Fibroblast of skin of right biceps (primary cell): ENCODE measurements at places on chromosomes 1 and 21.

DNA sequence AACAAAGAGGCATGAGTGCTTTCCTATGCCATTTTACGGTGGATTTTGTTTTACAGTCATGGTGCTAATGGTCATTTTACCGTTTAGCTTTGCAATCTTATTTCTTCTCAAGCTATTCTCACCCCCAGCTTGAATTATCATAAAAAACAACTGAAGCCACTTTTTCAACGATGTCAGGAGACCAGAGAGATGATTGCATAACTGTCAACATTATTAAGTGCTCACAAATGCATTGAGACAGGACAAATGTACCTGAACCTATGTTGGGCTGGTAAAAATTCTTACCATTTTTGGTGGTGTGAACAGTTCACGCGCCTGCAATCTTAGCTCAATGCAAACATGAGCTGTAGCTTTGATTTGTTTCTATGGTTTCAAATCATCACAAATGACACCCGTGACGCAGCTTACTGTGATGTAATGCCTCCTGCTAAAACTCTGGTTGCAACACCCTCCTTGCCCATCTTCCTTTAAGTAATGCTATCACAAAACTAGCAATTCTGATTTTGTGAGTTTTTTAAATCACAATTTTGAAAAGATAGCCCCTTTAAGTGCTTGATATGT lies 104.4 kb downstream of the UCHL5 start:
- peak; percentile 4 for DNase-seq

DNA sequence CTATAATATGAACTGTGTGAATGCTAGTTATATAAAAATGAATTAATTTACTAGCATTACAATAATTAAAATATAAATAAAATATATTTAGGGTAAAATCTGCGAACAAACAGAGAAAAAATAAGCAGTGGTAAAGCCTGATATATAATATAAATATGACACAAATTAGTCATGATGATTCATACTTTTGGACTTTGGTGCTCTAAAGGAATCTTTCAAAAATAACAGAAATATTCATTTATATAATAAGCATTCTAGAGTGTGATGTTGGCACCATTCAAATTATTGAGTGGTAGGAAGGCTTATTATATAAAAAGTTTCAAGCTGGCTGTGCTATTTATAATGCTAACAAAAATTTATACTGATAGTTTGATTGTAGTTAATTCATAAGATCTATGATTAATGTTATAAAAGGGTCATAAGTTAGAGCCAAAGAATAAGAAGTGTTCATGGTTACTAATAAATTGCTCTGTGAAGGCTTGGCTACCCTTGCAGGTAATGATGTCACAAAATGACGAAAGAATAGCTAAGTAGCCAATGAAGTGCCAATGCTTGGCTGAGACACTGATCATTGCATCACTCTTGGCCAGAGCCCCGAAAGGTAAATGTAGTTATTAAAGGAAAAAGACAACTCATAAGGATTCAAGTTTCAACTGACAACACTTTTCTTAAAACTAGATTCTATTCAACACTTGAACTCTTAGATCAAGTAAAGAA lies 108.7 kb downstream of the USH2A start:
- peak; percentile 21 for DNase-seq

GRCh38 chr1:51288578-51288977 lies 41.8 kb downstream of the TTC39A start:
- DNase-seq = no peak

GRCh38 chr1:157482174-157482573 lies 70.1 kb downstream of the FCRL5 start:
- no peak for DNase-seq

GRCh38 chr1:61910035-61910434 lies 167.8 kb downstream of the PATJ start:
- DNase-seq = no peak

- peak; percentile 32 for DNase-seq
Measured at GRCh38 chr1:184604152-184604900, 150.3 kb downstream of the EDEM3 start.

DNA sequence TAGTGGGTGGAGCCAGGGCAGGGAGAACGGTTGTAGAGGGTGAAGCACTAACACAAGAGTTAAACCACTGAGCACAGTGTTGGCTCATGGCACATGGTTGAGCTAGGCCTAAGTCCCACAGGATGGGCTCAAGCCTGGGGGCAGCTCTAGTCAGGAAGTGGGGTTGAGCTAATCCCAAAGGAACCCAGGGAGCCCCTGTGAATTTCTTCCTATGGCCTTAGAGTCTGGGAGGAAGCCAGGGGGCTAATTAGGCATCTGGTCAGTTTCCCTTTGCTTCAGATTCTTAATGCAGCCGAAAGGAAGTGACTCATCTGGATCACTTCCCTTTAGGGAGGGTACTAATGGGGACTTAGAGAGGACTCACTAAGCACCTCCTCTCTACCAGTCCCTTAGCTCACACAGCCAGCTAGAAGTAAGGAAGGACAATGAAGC lies 10.1 kb downstream of the CFAP45 start:
- peak; percentile 94 for DNase-seq

GRCh38 chr1:228512781-228513198 lies 25.6 kb downstream of the RNF187 start:
- DNase-seq = no peak
